Kidney tubule cell (primary cell): ENCODE measurements at places on chromosomes 6 and 20.

GRCh38 chr20:46838011-46838410 lies 56.6 kb upstream of the EYA2 start:
- no peak for DNase-seq

DNA sequence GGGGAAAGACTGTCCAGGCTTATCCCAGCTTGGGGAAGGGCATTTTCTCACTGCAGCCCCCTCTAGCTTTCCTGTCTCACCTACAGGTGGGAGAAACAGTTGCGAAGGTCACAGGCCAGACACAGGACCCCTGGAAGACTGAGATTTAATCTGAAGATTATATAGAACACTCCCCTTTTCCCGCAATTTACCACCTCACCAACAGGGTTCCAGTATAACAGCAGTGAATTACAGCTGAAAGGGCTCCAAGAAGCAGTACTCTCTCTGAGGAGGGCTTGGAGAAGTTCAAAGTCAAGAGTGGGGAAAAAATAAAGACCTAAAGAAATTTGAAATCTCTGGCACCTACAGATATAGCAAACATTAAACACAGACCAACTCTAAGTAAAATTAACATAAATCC lies 111.9 kb downstream of the ANKRD60 start:
- no peak for DNase-seq

DNA sequence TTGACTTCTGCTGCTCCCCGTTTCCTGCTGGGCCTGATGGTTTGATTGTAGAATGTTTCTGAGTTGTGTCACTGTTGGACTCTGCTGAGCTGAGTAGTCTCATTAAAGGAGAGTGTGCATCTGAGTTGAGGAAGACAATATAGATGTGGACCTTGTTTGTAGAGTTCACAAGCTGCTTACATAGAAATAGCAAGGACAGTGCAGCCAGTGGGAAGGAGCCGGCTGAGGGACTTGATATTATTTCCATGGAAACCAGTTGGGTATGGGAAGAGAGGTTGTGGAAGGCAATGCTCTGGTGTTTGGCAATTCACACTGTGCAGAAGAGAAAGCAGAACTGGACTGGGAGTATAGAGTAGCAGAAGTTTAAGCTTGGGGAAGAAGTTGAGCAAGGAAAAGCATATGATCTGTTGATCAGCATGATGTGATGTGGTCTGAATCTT lies 14.8 kb downstream of the IGF2R start:
- DNase-seq, result peak; percentile 42

DNA sequence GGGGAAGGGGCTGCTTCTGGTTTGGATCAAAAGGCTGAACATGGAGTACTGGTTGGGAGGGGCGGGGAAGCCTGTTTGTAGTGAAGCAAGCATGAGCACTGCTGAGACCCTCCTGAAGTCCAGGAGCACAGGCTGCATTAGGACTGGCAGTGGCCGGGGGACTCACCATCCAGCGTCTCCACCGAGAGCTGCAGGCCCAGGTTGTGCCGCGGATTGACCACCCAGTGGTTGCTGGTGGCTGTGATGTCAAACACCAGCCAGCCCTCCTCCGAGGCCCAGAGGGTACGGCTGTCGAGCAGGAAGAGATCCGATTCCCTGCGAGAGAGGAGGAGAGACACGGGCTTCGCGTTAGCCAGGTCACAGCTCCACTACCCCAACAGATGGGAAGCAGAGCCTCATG lies 64.1 kb downstream of the BMP7 start:
- no peak for DNase-seq

DNA sequence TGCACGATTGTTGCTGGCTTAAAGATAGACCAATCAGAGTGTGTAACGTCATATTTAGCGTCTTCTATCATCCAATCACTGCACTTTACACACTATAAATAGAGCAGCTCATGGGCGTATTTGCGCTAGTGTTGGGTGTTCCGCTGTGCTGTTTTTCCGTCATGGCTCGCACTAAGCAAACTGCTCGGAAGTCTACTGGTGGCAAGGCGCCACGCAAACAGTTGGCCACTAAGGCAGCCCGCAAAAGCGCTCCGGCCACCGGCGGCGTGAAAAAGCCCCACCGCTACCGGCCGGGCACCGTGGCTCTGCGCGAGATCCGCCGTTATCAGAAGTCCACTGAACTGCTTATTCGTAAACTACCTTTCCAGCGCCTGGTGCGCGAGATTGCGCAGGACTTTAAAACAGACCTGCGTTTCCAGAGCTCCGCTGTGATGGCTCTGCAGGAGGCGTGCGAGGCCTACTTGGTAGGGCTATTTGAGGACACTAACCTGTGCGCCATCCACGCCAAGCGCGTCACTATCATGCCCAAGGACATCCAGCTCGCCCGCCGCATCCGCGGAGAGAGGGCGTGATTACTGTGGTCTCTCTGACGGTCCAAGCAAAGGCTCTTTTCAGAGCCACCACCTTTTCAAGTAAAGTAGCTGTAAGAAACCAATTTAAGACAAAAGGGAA lies 57.9 kb downstream of the TRIM38 start:
- peak; percentile 95 for DNase-seq

- DNase-seq, result peak; percentile 74
Observed at GRCh38 chr6:144106206-144106605, 10.8 kb upstream of the SF3B5 start.

GRCh38 chr6:164345327-164345726 lies 930.8 kb downstream of the QKI start:
- DNase-seq, result no peak
